ENCODE measurements at places on chromosomes 16 and 17.

DNA sequence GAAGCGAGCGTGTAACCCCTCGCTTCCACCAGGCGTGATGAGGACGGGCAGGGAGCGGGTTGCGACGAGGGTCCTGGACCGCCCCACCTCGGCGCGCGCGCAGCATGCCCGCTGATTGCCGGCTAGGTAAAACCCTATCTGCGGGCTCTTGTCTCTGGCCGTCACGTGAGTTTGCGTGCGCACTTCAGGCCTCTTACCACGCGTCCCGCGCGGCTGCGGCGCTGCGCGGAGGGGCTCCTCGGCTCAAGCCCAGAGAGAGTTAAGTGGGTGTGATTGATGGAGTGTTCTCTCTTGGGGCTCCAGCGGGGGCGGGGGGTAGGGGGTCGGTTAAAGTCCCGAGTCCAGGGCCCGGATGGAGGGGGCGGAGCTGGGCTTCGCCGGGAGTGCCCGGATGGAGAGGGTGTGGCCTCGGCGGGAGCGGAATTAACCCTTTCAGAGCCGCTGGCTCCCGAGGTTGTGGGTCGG is 7.9 kb downstream of the KDM6B start:
- DNase-seq: peak; percentile 89

DNA sequence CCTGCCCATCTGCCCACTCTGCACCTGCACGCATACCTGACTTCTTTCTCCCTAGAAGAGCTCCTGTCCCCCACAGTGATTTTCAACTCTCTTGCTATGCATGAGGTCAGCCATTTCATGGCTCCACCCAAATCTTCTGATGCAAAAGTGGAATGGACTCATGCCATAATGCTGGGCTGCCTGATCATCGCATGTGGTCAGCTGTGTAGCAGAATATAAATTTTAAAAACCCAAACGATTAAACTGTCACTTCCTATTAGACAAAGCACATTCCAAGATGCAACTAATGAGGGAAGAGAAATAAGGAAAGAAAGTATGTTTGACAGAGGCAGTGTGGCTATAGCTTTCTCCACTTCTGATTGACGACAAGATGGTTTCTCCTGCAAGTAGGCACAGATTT is 26.1 kb downstream of the GRIN2A start:
- DNase-seq: no peak

GRCh38 chr17:38872671-38873385 is 3.0 kb downstream of the LASP1 start:
- DNase-seq: no peak

GRCh38 chr17:14245629-14246028 is 9.0 kb upstream of the CDRT15 start:
- no peak for DNase-seq

DNA sequence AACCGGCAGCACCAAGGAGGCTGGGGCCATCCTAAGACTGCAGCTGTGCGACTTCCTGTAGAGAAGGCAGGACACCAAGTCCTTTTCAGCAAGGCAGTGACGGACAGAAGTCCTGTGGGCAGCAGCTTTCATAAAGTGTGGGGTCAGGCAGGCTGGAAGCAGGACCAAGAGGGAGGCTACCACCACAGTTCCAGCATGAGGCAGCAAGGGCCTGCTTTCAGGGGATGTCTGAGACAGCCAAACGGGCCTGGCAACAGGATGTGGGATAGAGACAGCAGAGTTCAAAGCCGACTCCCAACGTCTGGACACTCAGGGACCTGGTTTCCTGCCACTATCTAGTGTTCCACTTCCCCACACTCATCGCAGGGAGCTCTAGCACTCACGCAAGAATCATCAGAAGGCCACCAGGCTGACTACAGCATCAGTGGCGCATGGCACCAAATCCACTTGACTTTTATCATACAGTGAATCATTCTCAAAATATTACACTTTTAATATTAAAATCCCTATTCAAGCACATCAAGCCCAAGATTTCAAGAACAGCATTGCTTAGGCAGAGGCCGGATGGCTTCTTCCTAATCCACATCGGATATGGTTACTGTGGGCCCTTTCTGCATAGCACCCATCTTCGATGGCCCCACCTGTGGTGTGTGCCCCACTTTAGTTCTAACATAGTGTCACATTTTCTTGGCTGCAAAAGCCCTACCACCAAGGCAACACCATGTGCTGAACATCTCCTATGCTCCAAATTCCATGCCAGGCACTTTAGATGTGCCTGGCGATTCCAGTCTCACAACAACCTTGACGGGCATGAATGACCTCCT is 5.2 kb downstream of the USP7 start:
- DNase-seq: no peak

DNA sequence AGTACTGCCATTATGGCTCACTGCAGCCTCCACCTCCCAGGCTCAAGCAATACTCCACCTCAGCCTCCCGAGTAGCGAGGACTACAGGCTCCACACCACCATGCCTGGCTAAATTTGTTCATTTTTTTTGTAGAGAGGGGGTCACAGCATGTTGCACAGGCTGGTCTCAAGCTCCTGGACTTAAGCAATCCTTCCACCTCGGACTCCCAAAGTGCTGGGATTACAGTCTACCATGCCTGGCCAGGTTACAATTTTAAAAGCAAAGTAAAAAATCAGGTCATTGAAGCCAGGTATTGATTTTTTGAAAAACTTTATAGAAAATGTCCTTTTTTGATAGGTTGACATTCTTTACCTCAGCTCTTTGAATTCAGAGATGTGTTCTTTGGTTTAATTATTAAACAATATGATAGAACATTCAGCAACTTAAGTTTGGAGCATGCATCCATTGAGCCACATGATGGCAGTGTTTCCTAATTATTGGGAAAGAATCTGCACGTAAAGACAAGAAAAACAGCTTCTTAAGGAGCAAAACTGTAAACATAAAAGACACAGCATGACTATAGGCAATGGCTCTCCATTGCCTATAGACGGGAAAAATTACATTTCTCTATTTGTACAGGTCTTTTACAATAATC is 1.7 kb upstream of the SLC16A11 start:
- peak; percentile 78 for DNase-seq

Measured in DMS79 treated with DMSO at 0.1 percent for 48 hours (cell line).